ENCODE measurements at places on chromosomes 7 and 10. TPM values are rescaled to one million over a fixed set of nuclear protein-coding genes. Genes with fewer than 3 reads are reported as not detected.

The HTR7 gene
- total RNA-seq, result not detected

The HECTD2 gene
- total RNA-seq, result 7.2 TPM

The NRG3 gene
- total RNA-seq, result not detected

The SYCE1 gene
- 1.7 TPM for total RNA-seq

The MOGAT3 gene
- not detected for total RNA-seq

The ATOH7 gene
- total RNA-seq, result not detected

The IQCE gene
- total RNA-seq, result 11.2 TPM

The GOLGA7B gene
- 0.25 TPM for total RNA-seq

The NPY4R gene
- total RNA-seq, result not detected

Measured in activated CD8-positive, alpha-beta memory T cell treated with anti-CD3 and anti-CD28 coated beads for 36 hours (primary cell).